ENCODE measurements at places on chromosomes 3 and 15. TPM values are rescaled to one million over a fixed set of nuclear protein-coding genes. Genes with fewer than 3 reads are reported as not detected.

- DNase-seq: no peak
Measured at GRCh38 chr3:11522953-11523571, 120.7 kb downstream of the VGLL4 start.

The GOLGA8G gene
- not detected for total RNA-seq

The SLITRK3 gene
- not detected for total RNA-seq

DNA sequence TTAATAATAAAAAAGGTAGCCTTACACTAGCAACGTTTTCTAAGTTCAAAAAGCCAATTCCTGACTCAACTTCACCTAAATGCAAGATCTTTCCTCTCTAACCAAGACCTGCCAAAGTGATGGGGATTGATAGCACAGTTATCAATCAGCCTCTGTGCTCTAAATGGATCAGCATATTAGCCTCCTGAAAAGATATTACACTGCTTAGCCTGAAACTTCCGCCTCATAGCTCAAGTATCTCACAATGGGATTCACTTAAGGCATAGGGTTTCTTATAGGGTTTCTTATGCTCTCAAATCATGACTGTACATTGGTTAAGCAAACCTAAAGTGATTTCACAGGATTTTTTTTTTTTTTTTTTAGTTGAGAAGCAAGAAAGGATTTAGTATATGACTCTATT is 436 bp upstream of the SLC9A9 start:
- DNase-seq: no peak

The SLC22A13 gene
- 0.49 TPM for total RNA-seq

The PPARG gene
- not detected for total RNA-seq

DNA sequence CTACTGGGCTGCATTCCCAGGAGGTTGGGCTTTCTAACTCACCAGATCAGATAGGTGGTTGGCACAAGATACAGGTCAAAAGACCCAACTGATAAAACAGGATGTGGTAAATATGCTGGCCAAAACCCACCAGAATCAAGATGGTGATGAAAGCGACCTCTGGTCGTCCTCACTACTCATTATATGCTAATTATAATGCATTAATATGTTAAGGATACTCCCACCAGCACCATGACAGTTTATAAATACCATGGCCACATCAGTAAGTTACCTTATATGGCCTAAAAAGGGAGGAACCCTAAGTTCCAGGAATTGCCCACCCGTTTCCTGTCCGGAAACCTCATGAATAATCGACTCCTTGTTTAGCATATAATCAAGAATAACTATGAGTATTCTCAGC is 31.6 kb downstream of the CFAP44 start:
- no peak for DNase-seq

- no peak for DNase-seq
Measured at GRCh38 chr15:36090286-36090946, 489.0 kb upstream of the CDIN1 start.

DNA sequence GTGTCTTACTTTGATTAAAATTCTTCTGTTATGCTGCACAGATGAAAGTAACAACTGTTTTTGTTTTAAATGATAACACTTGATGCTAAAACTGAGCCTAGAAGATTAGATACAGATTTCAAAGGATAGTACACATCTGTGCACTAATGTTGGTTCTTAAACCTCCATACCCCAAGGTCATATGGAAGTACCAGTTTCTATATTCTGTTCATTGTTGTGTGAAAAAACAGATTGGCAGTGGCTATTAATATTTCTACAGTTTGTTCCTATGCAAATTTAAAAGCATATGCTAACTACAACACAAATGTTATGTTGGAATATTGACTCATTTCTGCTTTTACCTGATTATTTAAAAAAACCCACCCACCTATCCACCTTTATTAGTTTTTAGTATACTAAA is 32.0 kb upstream of the GBE1 start:
- no peak for DNase-seq

- no peak for DNase-seq
Measured at GRCh38 chr3:126194713-126195305, 14.4 kb upstream of the ALDH1L1 start.

The CLEC3B gene
- not detected for total RNA-seq

The DNAJC17 gene
- total RNA-seq: 31.2 TPM

The TBCCD1 gene
- 20.9 TPM for total RNA-seq

The ADAMTSL3 gene
- total RNA-seq: 0.09 TPM

DNA sequence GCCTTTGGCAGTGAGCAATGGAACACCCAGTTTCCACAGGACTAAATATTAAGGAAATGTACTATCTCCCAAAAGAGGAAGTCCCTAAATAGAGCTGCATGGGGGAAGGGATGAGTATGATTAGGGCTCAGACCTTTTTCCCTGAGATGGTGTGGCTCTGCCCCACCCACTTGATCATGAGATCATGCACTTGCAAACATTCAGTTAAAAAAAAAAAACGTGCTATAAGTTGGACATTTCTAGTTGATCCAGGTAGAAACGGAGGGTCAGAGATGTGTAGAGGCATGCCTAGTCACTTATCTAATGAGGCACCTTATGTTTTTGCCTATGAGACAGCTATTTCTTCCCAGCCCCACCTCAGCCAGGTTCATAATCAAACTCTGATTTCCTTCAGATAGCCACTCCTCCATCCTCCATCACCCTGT is 24.5 kb upstream of the SSR3 start:
- DNase-seq: peak; percentile 29

- no peak for DNase-seq
Measured at GRCh38 chr3:131755380-131755779, 252.6 kb upstream of the MRPL3 start.

The RTP1 gene
- not detected for total RNA-seq

The SH3GL3 gene
- 8.9 TPM for total RNA-seq

DNA sequence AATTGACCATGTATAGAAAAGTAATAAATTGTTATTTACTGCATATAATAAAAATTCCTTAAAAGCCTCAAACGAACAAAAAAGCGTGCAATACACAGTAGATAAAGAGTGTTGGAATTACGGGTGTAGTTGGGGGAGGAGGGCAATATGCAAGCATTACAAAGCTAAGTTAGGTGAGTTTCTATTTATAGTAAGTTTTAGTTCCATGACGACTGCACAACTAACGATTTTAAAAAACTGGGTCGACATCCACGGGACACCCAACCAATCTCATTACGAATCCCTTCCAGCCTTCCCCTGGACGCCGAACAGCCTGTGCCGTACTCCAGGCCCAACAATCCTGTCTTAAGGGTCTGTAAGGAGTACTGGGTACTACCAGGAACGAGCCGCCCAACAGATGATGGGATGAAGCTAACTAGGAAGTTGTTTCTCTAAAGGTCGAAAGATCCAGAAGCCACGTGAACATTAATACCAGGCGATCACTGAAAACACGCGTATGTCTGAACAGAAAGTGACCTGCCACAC is 677 bp downstream of the POLQ start:
- peak; percentile 23 for DNase-seq

GRCh38 chr3:108505811-108506210 is 4.6 kb downstream of the MYH15 start:
- DNase-seq: peak; percentile 10

DNA sequence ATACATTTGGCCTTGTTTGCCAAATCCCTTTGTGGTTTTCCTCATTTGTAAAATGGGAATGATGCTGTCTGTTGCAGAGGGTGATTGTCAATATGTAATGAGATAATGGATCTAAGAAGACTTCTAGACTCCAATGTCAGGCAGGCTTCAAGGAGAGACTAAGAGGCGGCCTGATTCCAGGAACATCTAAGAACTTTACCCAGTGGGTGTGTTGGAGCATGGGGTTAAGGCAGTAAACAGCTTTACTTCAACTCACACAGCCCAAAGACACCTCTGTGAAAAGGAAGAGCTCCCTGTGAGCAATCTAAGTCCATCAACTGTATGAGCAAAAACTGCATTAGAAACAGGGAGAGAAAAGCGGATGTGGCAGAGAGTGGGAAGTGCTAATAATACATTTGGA is 560.6 kb downstream of the PDCD6IP start:
- DNase-seq: no peak

- no peak for DNase-seq
Measured at GRCh38 chr3:31285833-31286486, 246.8 kb upstream of the STT3B start.

DNA sequence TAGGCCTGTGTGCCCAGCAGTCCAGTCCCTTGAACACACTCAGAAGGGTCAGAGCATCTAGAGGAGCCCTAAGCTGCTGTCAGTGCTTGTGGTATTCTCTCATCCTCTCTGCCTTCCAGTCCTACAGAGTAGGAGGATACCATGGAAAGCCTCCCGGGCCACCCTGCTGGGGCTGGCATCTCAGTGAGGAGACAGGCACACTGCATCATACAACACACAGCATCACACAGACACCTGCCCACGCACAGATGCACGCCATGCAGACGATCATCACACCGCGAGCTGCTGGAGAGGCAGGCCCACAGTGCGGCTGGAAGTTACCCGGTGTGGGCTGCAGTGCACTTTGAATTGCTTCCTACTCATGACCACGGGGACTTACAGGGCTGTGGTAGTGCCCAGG is 15.2 kb downstream of the GABRA5 start:
- peak; percentile 3 for DNase-seq

The USP50 gene
- not detected for total RNA-seq

Measured in K562 (cell line).